Activated CD4-positive, alpha-beta T cell treated with anti-CD3 and anti-CD28 coated beads, Interleukin-2, amount 10 ng/mL, durations not matched to agents 7 days and 5 days (primary cell): ENCODE measurements at places on chromosomes 1 and 21. TPM values are rescaled to one million over a fixed set of nuclear protein-coding genes. Genes with fewer than 3 reads are reported as not detected.
A peak's percentile ranks its signal among the peaks of the same experiment; 100 is the strongest.

- no peak for DNase-seq
Observed at GRCh38 chr1:106249810-106250209, 806.7 kb upstream of the PRMT6 start.

GRCh38 chr1:197342044-197342565 lies 74.1 kb downstream of the CRB1 start:
- no peak for DNase-seq

- peak; percentile 16 for DNase-seq
Observed at GRCh38 chr1:167601442-167602383, 28.3 kb upstream of the RCSD1 start.

The ITLN2 gene
- total RNA-seq: not detected

DNA sequence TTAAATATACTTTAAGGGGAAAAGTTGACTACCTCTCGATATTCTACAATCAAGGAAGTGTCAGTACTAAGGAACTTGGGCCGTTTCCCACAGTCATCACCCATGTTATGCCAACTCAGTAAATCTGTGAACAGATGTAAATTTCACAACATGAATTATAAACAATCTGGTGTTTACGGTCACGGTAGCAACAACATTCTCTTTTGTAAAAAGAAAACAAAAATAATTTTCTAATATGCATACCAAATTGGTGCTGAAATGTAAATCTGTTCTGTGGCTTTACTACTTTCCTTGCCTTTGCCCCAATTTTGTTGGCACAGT lies 1.2 kb downstream of the SH3GLB1 start:
- DNase-seq: no peak

The IL6R gene
- total RNA-seq: 9.3 TPM

DNA sequence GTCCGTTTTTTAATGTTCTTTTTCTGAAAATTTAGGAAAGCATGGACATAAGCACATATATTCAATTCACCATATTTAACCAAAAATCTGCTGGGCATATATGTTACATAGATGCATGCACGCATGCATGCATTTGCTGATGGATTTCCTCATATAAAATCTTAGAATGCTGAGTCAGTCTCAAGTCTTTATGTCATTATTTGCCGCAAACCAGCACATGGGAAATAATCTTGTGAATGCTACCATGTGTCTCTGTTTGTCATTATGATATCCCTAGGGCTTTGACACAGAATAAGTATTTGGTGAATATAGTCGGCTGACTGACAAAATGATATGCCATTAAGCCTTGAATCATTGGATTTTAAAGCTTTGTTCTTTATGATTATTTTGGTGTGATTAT lies 776.5 kb downstream of the KCNT2 start:
- no peak for DNase-seq

DNA sequence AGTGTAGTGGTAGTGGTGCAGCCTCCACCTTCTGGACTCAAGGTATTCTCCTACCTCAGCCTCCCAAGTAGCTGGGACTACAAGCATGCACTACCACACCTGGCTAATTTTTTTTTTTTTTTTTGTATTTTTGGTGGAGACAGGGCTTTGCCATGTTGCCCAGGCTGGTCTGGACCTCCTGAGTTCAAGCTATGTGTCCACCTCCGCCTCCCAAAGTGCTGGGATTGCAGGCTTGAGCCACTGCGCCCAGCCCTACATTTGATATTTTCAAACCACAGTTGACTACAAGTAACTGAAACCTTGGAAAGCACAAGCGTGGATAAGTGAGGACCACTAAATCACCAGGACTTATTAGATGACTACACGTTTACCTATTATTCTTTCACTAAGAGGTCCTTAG lies 10.0 kb upstream of the PDPN start:
- DNase-seq: no peak

DNA sequence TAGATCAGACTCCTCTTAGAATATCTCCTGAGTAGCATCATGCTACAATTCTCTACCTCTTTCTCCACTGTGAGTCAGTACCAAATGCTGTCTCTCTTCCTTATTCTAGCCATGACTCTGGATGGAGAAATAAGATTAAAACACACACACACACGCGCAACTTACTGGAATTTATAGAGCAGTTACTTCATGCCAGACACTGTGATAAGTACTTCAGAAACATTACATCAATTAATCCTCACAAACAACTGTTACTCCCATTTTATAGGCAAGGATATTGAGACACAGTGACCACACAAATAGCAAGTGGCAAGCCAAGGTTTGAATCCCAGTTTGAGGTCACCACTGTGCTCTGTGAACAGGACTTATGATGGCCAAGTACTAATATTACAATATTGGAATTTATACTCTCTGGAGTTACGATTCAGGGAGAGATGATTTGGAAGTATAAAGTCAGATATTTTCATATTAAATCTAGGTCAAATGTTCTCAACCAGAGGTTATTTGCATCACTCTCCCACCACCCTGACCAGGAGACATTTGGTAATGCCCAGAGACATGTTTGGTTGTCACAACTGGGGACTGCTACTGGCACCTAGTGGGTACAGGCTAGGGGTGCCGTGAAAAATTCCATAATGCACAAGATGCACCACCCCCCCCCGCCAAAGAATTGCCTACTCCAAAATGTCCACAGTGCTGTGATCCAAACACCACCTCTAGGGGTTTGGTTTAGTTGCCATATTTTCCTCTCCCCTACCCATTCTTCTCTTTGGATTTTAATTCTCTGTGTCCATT lies 221.6 kb downstream of the LTN1 start:
- DNase-seq: no peak
